Stimulated activated CD4-positive, alpha-beta T cell treated with anti-CD3 and anti-CD28 coated beads, Interleukin-4, amount 100 ng/mL, for 48 hours (primary cell): ENCODE measurements at places on chromosomes 7 and 10.

GRCh38 chr10:96667401-96667800 is 52.9 kb downstream of the PIK3AP1 start:
- no peak for DNase-seq

DNA sequence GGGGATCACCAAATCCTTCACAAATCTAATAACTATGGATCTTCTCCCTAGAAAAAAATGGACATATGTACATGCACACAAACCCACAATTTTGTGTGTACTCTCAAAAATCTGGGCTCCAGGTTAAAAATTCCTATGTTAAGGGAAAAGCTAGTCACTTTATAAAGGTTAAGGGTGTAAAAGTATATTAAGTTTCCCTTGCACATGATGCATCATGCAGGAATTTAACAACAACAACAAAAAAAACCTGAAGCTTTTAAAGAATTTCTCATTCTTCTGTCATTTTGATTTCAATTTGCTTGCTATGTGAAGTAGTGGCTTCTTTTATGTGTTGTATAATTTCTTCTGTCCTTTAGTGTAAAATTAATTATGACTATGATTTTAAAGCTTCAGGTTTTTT is 123.7 kb downstream of the CNOT4 start:
- no peak for DNase-seq

DNA sequence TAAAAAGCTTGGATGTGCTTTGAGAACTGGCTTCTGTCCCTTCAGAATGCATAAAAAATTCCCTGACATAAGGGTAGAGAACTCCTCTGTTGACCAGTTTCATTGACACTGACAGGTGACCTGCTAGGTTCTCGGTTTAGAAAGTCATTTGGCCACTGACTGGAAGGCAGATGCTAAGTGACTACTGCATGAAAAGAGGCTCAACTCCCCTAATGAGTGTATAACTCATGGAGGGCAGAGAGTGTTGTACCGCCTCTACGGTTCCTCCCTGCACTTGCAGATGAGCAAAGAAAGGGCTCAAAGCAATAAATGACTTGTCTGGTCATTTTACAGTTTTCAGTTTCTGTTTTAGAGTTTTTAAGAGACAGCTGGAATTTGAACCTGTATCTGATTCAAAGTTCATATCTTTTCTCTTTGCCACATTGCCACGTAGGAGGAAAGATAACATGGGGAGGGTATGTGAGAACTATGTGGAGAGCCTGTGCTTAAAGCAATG is 2.9 kb upstream of the FGL2 start:
- DNase-seq = no peak

GRCh38 chr7:134752006-134752760 is 27.3 kb upstream of the CALD1 start:
- DNase-seq = no peak

- DNase-seq = no peak
These were observed 22.2 kb downstream of the CDHR3 start for GRCh38 chr7:105985229-105985628.

- no peak for DNase-seq
These were observed 212.1 kb upstream of the GHITM start for GRCh38 chr10:83927166-83927565.

GRCh38 chr7:155785536-155785935 is 26.7 kb downstream of the SHH start:
- DNase-seq = no peak

DNA sequence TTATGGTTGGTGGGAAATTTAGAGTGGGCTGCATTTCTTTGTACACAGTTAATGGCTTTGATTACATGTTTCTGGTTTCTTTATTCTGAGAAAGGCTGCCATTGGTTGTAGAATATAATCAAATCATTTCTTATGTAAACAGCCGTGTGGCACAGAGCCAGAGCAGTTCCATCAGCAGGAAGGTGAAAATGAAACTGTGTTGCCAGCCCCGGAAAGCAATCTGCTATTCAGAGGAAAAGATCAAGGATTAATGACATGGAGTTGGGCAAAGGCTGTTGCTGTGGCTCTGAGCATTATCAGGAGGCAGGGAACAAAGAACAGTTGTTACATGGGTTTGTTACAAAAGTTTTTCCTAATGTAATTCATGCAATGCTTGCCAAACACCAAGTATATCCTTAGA is 74.2 kb upstream of the ZNF716 start:
- DNase-seq = no peak

DNA sequence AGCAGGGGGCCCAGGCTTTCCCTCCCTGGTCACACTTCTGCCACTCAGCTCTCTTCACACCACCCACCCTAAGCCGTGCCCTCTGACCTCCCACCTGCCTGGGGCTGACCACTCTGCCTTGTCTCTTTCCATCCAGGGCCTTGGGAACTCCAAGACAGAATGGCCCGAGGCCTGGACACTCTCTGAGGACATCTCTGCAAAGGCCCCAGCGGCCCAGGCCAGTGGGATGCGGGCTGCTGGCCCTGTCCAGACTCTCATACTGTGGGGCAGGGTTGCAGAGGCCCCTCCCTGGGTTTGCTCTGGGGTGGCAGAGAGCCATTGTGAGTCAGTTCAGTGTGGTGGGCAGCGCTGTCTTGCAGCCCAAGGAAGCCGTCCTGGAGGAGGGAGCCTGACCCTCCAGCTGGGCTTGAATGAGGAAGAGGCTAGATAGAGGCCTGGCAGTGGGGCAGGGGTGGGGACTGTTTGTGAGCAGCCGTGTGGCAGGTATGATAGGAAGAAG is 39.9 kb upstream of the RABGEF1 start:
- DNase-seq = no peak

DNA sequence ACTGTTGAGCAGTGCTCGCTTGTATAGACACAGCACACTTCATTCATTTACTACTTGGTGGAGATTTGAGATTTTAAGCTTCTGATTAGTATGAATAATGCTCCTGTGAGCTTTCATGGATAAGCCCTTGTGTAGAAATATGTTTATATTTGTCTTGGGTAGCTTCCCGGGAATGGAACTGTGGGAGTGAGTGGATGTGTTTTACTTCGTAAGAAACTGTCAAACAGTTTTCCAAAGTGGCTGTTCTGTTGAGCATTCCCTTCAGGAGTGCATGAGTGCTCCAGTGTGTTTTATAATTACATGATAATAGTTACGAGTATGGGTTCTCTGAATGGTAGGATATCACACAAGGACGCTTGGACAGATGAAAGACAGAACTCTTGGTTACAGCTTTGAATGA is 49.4 kb downstream of the VWC2 start:
- no peak for DNase-seq

GRCh38 chr10:71085689-71086438 is 126.5 kb upstream of the UNC5B start:
- no peak for DNase-seq

DNA sequence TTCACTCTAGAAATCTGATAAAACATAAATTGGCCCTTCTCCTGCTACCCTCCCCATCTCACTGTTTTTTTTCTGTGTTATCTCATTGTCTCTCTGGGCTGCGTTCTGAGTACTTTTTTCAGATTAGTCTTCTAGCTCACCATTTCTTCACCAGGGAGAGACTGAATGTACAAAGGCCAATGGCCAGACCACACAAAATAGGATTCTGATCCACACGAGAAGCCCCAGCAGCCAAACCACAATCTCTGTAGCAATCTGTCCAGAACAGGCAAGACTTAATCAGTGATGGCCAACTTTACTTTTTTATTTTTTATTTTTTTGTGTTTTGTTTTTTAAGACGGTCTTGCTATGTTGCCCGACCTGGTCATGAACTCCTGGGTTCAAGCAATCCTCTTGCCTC is 55.9 kb upstream of the PAPSS2 start:
- DNase-seq = no peak

DNA sequence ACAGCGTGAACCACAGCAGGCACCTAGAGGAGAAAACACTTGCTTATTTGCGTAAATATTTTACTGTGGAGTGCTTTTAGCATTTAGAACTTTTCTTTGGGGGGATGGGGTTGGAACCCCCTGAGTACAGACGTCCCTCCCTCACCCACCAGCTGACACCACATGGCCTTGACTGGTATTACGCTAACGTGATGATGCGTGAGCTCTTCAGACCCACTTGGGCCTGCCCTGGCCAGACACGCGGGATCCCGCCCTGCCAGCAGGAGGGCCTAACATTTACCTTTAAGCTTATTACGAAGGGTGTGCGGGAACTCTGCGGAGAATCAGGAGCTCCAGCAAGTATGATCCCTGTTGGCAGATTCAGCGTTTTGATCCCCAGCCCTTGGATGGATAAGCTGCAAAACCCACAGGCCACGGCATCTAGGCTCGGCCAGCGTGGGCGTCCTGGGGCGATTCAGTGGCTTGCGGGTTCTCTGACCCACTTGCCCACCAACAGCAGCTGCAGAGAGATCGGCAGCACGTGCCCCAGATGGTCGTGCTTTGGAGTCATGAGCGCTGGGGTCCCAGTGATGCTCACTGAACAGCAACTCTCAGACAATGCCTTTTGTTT is 545.5 kb upstream of the FOXK1 start:
- no peak for DNase-seq

GRCh38 chr10:70494536-70494935 is 16.0 kb downstream of the PALD1 start:
- DNase-seq = peak; percentile 33

- no peak for DNase-seq
These were observed 108.2 kb downstream of the CHRM2 start for GRCh38 chr7:136976504-136977251.

DNA sequence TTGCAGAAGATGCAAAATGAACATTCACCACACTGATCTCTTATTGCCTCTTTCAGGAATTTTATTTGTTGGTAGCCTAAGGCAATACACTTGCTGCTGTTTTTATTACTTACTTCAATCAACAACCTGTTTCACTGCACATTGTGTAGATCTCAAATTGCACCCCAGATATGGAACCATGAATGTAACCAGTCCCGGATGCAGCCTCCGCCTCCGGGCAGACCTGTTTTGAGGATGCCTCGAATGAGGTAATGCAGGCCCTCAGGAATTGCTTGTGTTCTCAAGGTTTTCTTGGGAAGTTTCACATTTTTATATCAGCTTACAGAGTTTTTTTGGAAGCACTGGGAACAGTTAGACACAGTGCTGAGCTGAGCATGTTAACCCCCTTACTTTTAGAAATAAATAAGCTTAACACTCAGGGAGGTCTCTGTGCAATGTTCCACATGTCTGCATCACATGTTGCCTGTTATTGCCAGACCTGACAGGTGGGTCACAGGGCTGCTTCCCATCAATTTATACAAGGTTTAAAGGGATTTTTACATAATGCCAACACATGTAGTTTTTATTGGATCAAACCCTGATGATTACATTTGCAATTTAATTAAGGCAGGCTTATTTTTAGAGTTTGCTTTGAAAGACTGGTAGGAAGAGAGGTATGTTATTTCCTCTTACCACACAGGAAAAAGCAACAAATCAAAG is 193.1 kb upstream of the POM121L12 start:
- DNase-seq = no peak

DNA sequence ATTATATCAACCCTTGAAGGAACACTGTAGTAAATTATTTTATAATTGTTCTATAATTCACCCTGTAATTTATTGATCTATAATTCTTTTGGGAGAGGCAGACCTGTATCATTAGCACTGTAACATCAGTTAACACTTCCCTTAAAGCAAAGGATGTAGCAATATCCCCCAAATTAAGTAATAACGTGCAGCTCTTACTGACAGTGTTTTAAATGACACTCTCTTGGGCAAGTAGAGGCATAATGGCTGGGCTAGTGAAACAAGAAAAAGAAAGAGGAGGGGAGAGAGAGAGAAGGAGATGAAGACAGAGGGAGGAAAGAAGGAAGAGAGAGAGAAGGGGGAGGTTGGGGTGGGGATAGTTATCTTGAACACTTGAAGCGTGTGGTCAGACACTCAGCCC is 161.0 kb upstream of the RNF32 start:
- no peak for DNase-seq

GRCh38 chr10:5445006-5445405 is 32.6 kb downstream of the NET1 start:
- DNase-seq = no peak

DNA sequence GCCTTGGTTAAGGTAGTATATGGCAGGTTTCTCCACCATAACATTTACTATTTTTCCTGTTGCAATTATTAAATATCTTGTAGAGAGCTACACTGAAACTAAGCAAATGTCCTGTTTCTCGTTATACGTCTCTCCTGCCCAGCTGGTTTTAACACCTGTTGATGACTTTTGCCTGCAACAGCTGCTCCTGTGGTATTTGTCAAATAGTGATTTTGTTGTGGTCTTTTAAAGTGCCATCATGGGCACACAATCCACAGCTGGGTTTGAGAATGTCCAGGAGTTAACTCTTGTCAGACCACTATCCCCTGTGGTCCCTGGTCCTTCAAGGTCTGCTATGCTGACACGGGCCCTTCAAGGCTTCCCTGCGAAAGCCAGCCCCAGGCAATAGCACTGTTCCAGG is 24.9 kb upstream of the SEC61G start:
- no peak for DNase-seq

DNA sequence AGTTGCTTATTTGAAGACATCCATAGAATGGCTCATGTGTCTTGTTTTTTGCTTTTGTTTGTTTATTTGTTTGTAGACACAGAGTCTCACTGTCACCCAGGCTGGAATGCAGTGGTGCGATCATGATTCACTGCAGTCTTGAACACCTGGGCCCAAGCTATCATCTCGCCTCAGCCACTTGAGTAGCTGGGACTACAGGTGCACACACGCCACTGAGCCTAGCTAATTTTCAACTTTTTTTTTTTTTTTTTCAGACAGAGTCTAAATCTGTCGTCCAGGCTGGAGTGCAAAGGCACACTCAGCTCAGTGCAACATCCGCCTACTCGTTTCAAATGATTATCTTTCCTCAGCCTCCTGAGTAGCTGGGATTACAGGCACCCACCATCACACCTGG is 83.3 kb upstream of the KLF6 start:
- no peak for DNase-seq

DNA sequence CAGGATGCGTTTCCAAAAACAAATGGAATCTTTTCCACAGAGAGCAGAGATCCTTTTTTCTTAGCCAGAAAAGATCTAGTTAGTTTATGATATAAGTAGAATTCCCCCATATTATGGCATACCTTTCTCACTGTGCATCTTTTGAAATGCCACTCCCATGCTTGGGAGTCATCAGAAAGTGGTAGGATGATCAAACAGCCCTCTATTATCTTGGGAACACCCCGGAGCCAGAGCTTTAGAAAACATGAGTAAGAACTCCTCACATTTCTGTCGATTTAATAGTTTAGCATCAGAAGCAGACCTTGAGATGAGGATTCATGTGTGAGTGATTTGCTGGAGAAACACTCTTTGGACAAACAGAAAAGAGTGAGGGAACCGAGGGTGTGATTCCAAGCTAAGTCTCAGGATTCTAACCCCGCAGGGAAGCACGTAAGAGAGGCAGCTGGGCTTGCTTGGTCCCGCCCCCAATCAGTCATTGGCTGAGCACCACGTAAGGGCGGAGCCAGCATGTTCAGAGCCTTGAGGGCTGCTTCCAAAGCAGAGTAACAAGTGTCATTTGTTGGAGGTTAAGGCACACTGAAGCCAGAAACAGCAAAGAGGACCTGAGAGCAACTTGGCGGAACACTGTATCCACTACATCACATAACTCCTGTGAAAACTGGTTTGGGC is 43.7 kb upstream of the NXPH1 start:
- no peak for DNase-seq

- no peak for DNase-seq
These were observed 16.2 kb downstream of the CEP55 start for GRCh38 chr10:93512565-93512964.

- DNase-seq = no peak
These were observed 94.5 kb downstream of the HIPK2 start for GRCh38 chr7:139683137-139683921.

- no peak for DNase-seq
These were observed 232.2 kb upstream of the BMPER start for GRCh38 chr7:33673029-33673700.
